Activated CD4-positive, alpha-beta T cell treated with anti-CD3 and anti-CD28 coated beads for 36 hours (primary cell): ENCODE measurements at places on chromosomes 2 and 18.

DNA sequence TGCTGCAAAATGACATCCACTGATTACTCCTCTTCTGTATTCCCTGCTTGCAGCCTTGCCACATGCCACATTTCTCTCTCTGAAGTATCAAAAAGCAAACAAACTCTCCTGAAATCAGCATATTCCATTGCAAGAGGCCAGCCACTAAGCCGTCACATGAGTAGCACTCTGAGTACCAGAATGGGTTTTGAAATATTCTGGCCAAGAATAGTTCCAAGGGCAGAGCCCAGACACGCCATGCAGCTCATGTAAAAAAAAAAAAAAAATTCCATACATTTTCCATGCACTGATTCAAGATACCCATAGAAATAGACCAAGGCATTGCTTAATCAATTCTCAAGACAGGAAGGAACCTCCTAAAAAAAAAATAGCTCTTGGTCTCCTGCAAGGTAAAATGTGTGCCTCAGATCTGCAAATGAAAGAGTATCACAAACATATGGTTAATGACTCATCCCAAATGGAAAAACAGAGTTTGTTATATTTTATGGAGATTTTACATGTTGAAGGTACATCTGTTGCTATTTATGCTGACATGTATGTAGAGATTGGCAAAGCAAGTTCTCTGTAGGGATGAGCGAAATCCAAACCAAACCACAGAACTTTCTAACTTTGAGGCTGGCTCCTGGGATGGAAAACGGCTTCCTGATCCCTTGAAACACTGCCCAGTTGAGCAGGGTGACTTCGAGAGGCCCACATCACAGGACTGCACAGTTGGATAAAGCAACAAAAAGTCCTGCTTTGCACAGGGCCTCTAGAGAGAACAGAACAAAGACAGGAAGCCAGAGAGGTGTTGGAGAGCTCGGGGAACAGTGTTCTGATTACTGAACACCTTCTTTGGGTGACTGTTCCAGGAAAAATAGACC lies 346.2 kb downstream of the ZNF521 start:
- no peak for DNase-seq

DNA sequence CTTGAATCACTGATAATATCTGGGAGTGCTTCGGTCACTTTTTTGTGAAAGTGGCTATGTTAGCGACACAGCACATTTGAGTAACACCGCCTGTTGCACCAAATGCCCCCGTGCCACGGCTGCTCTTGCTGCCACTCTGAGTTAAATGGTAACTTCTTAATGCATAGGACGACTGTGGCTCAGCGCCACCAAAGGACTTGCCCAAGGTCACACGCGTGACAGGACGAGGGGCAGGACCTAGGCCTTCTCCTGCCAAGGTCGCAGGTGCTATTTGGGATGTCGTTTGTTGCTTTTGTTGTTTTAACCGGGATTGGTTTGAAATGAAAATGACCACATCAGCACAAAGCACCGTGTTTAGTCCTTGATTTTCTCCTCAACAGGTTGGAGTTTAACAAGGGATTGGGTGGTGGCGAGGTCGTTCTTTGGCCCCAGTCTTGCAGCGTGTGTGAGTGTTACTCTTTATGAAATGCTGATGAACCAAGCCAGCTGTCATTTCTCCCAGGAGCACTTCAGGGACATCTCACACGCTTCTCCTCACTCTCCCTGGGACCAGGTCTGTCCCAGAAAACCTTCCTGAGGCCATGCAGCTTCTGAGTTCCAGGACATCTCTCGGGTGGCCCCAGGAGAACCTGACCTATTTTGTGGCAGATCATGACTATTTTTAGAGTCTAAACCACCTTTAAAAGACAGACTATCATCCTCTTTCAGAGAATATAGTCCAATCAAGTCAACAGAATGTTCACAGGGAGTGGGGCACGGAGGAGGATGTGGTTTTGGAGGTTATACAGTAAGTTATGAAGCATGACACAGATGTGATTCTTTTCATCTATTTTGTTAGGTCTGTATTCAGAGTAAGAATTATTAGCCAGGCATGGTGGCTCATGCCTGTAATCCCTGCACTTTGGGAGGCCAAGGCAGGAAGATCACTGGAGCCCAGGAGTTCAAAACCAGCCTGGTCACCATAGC lies 49.9 kb downstream of the MTCL1 start:
- peak; percentile 64 for DNase-seq

GRCh38 chr2:212451786-212452231 lies 86.8 kb downstream of the ERBB4 start:
- DNase-seq = no peak

GRCh38 chr2:177667626-177668025 lies 275.1 kb downstream of the AGPS start:
- DNase-seq = no peak

- DNase-seq = no peak
These were observed 8.4 kb downstream of the DTNB start for GRCh38 chr2:25664965-25665307.

DNA sequence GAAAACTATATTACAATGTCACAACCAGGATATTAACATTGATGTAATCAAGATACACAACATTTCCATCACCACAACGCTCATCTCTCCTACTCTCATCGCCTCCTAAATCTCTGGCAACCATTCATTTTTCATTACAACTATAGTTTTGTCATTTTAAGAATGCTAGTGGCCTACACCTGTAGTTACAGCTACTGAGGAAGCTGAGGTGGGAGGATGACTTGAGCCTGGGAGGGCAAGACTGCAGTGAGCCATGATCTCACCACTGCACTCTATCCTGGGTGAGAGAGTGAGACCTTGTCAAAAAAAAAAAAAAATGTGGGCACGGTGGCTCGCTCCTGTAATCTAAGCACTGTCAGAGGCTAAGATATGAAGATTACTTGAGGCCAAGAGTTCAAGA lies 10.5 kb downstream of the PKP4 start:
- no peak for DNase-seq

GRCh38 chr2:120344976-120345581 lies 857 bp upstream of the INHBB start:
- peak; percentile 51 for DNase-seq

- DNase-seq = no peak
These were observed 101.0 kb upstream of the RIOK3 start for GRCh38 chr18:23352042-23352441.

- no peak for DNase-seq
These were observed 226.5 kb upstream of the SPRED2 start for GRCh38 chr2:65658881-65659280.

DNA sequence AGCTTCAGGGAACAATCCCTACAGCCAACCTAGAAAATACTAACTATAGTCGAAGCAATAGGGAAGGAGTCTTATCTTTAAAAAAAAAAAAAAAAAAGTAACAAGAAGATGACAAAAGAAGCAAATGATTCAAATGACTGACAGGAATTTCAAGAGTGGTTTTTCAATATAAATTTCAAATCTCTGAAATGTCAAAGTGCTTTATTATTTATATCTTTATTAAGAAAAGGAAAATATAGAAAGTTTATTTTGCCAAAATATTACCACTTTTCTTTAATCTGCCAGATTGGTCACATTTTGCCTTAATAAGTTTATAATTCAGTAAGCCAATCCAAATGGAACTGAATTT lies 63.5 kb upstream of the HNRNPA3 start:
- DNase-seq = no peak

DNA sequence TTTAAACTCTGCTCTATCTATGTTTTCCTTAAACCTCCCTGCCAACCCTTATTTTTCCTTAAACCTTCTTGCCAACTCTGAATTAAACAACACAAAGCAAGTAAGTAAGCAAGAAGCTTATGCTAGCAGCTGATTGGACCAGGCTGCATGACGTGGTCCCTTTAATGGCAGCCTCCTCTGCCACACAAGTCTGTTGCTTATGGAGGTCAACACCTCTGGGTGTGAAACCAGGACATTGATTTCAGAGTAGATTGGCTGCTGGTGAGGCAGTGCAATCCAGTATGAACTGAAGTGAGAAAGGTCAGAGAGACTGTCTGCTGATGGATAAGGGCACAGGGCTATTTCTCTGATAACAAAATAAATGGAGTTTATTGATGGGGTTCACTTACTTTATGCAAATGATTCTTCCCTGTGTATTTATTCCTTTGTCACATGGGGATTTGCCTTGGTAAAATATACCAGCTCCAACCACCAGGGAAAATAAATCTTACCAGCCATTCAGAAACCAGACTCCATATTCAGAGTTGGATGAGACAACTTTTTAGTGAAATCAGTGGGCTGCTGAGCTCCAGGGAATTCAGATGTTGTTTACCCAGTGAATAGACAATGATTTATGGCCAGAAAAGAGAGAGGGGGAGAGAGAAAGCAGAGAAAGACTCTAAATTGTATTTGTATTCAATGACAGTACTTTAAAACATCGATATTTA lies 112.2 kb upstream of the NCKAP5 start:
- no peak for DNase-seq

DNA sequence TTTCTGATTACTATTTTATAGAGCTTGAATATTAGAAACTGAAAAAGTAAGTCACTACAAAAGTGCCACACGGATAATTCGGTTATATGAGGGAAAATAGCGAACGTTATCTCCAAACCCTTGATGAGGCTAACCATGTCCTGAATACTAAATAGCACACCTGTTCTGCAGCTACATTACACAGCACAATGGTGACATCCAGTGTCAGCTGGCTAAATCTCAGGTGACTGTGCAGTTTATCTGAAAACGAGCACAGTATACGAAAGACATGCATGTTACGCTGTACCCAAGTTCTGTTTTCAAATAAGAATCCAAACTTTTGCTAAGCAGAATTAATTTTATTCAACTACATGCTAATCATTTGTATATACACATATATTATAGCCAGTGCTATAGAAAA lies 9.0 kb downstream of the CCDC68 start:
- DNase-seq = peak; percentile 34

DNA sequence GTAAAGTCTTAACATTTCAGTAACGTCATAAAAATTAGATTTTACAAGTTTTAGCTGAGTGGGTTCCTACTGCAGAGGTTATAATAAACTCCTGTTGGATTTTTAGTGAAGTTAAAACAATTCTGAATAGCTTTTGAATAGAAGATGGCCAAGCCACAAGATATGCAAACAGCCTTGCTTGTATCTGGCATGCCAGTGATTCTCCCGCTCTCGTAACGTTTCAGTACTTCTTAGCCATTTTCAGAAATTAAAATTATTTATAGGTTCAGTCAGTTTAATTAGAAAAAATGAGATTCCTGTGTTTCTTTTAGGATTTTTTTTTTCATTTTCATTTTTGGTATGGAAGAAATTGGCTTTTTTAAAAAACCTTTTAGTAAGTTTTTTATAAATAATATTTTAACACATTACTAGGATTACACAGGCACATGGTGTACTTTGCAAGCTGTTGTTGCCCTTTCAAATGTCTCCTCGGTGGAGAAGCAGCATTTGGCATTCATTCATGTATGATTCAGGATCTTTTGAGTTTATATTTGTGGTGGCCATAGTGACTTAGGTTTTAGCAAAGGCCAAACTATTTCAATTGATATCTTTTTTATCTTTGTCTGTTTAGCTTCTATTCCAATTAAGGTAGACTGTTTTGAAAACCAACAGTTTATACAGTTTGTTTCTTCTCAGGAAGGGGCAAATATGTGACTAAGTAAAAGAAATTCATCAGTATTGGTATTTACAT lies 30.6 kb upstream of the RND3 start:
- DNase-seq = no peak

DNA sequence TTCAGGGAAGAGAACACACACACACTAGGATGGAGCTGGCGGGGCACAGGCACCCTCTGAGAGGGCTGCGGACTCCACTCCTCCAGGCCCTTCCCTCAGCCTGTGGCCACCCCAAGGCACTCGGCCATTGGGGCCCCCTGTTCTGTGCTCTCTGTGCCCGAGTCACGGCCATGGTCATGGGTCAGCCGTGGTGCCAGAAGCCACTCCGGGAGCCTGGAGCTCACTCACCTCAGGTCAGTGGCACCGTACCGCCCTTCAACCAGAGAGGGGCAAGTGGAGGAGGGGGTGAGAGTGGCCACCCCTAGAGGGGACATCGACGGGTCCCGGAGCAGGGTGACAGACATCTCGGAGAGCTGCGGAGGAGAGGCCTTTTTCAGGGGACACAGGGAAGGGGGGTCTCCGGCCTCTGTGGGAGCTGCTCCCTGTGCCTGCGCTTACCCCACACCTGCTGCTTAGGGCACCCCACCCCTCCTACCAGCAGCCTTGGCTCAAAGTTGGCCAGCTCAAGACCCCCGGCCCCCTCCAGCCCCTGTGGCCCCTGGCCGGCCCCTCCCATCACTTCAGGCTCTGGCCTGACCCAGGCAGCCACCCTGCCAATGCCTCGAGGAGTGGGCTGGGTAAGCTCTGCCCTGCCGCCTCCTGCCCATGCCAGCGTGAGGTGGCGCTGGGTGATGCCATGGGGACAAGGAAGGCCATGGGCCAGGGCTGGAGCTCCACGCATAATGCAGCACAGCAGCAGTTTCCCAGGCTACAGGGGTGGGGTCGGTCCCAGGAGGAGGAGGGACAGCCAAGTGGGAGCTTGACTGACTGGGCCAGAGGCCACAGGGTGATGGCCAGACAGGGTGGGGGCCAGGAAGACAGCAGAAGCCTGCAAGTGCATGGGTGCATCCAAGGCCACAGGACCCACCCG lies 29.3 kb downstream of the AQP12A start:
- no peak for DNase-seq

DNA sequence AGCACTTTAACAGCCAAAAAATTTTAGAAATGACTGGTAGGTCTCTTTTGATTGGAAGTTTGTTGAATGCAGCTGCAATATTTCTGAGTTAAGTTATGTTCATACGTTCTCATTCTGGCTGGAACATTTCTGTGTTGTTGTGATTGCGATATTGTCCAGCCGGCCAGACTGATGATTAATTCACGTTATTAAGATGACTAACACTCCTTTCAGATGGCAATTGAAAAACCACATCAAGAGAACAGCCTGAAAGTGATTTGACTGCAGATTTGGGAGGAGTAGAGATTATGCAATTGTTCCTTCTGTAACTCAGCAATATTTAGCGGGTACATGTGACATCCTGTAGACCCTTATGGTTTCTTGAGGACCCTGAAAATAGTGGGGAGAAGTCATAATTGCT lies 133.7 kb downstream of the FBXO15 start:
- DNase-seq = no peak

GRCh38 chr2:67877301-67877700 lies 185.5 kb downstream of the C1D start:
- DNase-seq = no peak

GRCh38 chr18:31659576-31660177 lies 24.7 kb downstream of the B4GALT6 start:
- DNase-seq = no peak

DNA sequence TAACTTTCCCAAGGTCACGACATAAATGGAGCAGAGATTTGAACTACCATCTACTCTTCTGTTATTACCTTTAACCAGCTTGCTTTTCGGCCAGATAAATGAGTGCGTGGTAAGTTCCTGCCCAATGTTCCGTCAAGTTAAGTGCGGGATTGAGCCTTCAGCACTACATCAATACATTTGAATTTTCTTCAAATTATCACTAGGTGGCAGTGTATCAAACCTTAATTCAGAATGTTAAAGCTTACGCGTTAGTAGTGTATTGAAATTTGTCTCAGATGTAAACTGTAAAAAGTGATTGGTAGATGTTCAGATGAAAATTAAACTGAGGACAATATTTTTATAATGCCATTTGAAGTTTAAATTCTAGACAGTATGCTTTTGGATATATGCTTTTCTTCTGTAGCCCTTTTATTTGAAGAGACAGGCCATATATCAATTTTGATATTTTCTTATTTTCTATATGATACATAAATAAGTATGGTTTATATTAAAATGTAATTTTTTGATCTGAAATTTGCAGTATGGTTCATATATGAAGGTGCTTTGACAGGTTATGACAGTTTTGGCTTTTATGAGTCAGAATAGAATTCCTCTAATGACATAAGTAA lies 681.3 kb downstream of the ADCYAP1 start:
- no peak for DNase-seq
